ENCODE measurements at places on chromosomes 4 and X.

GRCh38 chrX:114800719-114801118, 216.7 kb downstream of the IL13RA2 start:
- no peak for DNase-seq

GRCh38 chr4:56240554-56241174, 146.6 kb downstream of the AASDH start:
- no peak for DNase-seq

DNA sequence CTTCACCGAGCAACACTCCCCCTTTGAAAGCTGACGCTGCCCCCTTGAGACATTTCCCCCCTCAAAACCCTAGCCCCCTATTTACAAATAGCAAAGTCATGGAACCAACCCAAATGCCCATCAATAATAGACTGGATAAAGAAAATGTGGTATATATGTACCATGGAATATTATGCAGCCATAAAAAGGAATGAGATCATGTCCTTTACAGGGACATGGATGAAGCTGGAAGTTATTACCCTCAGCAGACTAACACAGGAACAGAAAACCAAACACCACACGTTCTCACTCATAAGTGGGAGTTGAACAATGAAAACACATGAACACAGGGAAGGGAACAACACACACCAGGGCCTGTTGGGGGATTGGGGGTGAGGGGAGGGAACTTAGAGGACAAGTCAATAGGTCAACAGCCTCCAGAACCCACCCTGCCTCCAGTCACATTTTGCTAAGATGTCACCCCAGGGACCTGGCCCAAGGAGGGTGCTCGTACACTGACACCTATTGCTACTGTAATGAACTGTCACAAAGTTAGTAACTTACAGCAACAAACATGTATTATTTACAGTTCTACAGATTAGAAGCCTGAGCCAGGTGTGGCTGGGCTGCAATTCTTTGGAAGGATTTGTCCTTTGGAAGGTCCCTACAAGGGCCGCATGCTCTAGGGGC, 20.6 kb downstream of the SCD5 start:
- no peak for DNase-seq

- no peak for DNase-seq
Measured at GRCh38 chr4:104475652-104476051, 19.0 kb downstream of the CXXC4 start.

GRCh38 chr4:15682242-15683142, 865 bp downstream of the FAM200B start:
- DNase-seq, result no peak

- DNase-seq, result no peak
Measured at GRCh38 chr4:114028071-114028470, 48.6 kb upstream of the ARSJ start.

DNA sequence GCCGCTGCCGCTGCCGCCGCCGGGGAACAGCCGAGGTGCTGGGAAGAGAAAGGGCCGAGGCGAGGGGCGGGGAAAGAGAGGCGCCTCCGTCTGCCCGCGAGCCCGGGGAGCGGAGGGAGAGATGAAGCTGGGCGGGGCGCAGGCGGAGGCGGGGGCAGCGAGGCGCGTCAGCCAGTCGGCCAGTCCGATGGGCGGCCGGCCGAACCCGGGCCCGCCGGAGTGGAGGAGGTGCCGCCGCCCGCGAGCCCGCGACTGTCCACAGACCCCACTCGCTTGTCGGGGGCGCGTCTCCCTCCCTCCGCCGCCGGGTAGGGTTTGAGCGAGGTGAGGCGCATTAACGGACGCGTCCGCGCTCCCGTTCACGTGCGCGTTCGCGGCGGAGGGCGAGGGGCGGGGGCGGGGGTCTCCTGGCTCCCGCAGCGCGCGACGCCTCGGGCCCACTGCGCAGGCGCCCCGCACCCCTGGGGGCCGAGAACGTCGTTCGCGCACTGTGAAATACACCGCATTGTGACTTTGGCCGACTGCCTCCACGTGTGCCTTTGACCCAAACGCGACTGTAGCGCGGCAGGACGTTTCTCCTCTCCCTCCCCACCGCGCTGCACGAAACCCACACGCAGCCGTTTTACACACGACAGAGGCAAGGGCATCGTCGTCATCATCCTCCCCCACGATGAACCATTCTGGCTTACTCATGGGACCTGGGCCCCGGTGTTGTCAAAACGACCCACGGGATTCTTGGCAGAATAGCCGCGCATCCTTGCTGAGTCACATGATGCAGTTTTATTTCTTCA, at the start of gene NUDT11:
Gene NUDT11 (minus strand): TSS at position 92 of the 791 bp plus-strand sequence. CDS start 148 bp downstream, outside the sequence.
- DNase-seq, result peak; percentile 68

DNA sequence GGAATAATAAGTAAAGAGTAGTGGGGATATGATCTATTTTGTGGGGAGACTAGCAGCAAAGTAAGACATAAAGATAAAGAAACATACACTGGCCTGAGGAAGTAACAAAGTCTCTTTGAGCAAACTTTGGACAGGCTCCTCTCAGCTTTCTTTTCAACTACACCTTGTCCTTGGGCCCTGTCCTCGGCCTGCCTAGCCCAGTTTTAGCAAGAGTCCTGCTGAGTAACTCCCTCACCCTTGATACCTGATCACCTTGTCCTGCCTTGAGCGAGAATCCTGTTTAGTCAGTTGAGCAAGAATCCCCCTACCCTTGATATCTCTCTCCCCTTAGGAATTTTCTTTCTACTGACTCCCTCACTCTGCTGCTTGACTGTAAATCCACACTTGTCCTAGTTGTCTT, 11.5 kb downstream of the HNRNPH2 start:
- DNase-seq, result no peak

GRCh38 chr4:168758351-168758876, 251.6 kb downstream of the CBR4 start:
- no peak for DNase-seq

DNA sequence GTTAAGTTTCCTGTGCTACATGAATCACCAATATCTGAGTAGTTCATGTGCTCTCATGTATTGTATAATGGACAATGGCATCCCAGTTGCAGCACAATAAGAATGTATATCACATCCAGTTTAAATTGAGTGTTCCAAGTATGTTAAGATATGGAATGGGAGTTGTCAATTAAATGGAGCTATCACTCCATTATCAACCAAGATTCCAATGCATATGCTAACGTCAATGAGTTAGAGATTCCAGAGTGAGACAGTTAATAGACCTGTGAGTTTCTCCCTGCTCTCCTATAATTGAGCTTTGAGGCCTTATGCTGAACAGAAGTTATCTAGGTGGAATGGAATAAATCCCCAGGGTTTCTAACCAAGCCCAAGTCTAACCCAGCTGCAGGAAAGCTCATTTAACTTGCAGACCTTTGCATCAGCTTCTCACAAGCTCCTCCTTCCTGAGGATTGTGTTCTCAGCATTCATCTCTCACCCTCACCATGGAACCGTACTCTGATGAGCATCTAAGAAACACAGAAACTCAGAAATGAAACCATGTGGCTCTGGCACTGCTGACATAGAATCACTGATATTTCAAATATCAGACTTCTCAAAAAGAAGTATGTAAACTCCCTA, 84.8 kb downstream of the TIGD2 start:
- no peak for DNase-seq

DNA sequence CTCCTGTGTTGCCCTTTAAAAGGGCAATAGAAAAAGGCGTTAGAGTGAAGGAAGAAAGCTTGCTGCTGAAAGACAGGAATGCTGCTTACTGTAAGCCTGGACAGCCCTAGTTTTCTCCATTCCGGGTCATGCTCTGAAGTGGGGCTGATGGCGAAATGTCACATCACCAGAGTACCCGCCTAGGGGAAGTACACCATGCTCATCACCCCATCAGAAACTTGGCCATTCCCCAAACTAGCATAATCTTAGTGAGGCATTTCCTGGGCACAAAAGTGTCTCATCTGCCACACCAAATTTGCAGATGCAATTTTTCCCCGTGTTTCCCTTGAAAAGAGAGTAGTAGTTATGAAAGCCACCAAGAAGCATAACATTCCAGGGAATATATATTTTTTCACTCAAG, 47.8 kb upstream of the CAMK2D start:
- no peak for DNase-seq

GRCh38 chr4:87938746-87939145, 36.8 kb upstream of the SPP1 start:
- no peak for DNase-seq

DNA sequence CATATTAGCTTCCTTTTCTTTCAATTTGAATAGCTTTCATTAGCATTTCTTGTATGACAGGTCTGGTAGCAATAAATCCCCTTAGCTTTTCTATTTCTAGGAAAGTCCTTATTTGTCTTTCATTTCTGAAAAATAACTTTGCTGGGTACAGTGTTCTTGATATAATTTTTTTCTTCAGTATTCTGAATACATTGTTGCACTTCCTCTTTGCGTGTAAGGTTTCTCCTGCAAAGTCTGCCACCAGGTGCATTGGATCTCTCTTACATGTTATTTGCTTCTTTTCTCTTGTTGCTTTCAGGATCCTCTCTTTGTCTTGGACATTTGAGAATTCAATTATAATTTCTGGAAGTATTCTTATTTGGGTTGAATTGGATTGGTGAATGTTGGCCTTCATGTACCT, 663.7 kb downstream of the GRXCR1 start:
- no peak for DNase-seq

GRCh38 chr4:181431006-181431405, 812.2 kb upstream of the TENM3 start:
- DNase-seq, result no peak

- DNase-seq, result no peak
Measured at GRCh38 chr4:178423366-178423765, 981.1 kb upstream of the AGA start.

DNA sequence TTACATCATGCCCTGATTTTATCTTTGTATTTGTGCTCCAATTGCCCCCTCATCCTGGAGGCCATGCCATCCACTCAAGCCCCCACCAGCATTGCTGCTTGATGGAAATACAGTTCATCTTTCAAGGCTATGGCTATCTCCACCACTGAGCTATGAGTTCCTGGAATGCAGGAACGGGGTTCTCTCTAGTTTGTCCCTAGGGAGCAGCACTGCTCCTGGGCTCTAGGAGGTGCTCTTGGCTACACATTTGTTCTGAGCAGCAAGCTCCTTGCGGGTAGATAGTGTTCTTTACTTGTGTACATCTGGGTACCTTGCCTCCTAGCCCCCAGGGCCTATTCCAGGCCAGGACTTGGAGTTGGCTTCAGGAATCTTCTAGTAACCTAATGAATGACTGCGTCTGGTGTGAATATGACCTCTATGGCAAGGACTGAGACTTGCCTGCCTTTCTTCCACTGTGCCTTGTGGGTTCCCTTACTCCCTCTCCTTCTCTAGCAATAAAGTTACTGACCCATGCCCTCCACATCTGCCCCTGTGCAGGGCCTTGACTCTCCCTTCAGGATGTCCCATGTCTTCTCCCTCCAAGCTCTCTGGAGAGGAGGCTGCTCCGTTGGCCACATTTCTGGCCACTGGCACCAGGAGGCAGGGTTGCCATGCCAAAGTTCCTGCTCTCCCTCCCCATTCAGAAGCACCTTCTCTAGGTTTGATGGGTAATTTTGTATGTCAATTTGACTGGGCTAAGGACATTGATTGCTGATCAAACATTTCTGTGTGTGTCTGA, 7.6 kb downstream of the CITED1 start:
- no peak for DNase-seq

GRCh38 chr4:128880662-128881061, 71.2 kb downstream of the JADE1 start:
- no peak for DNase-seq

GRCh38 chr4:56370377-56370776, 16.9 kb downstream of the AASDH start:
- no peak for DNase-seq

- DNase-seq, result no peak
Measured at GRCh38 chr4:128974136-128974581, 119.2 kb downstream of the SCLT1 start.

- no peak for DNase-seq
Measured at GRCh38 chr4:189090174-189090814, 850.4 kb upstream of the FRG1 start.

- DNase-seq, result no peak
Measured at GRCh38 chrX:12984603-12985319, 9.9 kb downstream of the TMSB4X start.

DNA sequence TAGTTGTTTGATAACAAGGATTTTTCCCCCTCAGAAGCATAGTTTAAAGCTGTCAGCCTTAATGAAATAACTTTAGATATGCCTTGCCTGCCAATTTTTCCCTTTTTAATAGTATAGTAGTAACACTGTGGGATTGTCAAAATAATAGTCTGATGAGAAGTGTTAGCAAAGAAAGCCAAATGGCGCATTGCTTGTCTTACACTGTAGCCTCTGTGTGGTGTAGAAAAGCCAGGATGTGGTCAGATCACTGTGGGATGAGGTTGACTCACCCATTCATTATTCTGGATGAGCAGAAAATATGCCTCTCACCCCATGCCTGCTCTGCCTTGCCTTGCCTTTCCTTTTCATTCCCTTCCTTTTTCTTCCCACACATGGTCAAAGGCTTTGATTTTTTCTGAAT, 257.8 kb upstream of the NRK start:
- no peak for DNase-seq

GRCh38 chr4:94253036-94253435, 45.4 kb downstream of the SMARCAD1 start:
- DNase-seq, result no peak

DNA sequence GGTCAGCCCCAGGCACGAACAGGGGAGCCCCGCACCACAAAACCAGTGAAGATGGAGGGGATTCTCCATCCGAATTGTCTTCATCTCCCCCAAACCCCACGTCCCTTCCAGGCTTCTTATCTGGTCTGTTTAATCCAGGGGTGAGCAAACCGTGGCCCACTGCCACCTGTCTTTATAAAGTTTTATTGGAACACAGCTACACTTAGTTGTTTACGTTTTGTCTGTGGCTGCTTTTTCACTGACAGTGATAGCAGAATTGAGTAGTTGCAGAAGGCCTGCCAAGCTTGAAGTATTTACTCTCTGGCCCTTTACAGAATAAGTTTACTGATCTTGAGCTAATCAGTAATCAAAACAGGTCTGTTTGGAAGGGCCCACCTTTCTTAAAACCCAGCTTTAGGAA, 324.0 kb downstream of the ARHGAP10 start:
- DNase-seq, result no peak

DNA sequence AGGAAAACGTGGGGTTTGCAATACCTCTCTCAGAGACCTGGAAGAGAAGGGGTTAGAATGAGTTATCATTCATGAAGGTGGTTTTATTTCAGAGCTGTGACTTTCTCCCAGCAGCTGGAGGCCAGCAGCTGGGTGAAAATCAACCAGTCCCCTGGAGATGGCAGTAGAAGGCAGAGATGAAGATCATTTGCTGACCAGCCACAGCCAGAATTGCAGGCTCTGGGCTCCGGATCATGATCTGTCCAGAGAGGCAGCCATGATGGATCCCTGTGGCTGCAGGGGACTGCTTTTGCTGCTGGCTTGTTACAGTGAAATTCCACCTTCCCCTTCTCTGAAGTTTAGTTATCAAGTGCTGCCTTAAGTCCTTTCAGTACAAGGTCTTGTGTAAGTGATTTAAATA, 46.9 kb upstream of the TAB3 start:
- no peak for DNase-seq
